Astrocyte of the spinal cord (primary cell): ENCODE measurements at places on chromosomes 4 and X.
A peak's percentile ranks its signal among the peaks of the same experiment; 100 is the strongest.

DNA sequence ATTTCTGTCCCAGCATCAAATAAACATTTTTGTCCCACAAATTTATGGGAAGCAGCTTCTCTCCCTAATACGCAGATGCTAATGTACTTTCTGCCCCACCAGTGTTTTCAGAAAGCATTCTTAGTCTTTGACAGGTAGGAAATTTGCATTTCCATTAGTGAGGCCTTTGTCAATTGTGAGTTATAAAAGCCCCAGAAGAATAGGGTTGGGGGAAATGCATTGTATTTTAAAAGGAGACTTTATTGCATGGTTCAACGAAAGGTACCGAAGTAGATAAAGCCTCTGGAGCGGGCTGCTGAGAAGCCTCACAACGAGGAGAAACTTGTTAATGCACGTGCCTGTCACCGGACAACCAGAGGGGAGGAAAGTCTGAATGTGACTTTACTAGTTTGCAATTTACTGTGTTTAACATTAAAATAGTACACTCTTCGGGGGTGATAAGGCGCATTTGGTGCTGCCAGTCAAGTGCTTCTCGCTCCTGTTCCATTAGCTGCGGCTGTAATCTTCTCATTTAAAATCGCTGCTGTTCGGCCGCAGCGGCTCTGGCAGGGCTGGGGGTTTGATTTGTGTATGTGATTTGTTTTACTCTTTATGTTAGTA lies 63.4 kb downstream of the DCTD start:
- no peak for DNase-seq

DNA sequence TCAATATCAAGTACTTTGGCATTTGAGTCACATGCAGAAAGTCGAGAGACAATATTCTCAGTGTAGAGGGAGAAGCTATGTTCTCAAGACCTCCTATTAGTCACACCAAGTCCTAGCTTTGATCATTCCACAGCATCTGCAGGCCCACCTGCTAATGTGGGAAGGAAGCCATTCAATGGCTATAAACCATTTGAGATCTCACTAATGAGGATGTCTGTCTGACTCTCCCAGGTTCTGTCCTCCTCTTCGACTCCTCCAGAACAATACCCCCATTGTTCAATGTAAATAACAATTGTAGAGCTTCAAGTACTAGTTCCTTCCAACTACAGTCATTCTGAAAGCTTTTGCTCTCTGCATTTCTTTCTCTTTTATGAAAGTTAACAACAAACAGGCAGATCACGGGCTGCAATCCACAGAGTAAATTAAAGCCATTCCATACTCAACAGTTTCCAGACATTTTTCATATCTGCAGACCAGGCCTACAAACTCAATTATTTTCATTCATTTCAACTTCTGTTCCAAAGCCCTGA lies 140.2 kb upstream of the EDNRA start:
- DNase-seq = peak; percentile 81

DNA sequence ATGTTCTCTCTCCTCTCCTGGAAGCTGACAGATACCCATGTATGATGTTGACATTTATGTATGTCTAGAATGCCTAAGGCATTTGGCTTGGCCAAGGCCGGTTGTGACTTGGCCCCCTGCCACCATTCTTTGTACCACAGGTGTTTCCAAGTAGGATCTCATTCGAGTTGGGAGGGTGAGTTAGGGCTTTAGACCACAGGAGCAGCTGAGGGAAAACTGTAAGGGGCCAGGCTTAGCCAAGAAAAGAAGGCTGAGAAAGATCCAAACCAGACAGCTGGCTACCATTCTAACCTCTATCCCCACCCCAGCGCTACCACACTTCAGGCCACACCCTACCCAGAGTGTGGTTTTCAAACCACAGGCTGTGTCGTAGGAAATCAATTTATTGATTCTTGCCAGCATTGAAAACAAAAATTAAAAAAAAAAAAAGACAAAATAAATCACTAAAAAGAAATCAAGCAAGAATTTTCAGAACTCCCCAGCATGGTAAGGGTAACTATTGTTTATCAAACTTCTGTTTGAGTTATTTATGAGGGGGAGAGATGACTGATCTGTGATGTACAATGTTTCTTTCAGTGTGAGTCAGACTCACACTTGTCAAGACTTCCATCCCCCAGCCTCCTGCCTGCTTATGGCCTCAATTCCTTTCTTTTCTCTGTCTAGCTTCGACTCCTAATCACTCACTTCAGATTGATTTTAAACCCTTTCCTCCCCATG lies 9.9 kb downstream of the TMSB4X start:
- peak; percentile 80 for DNase-seq

GRCh38 chr4:55866290-55866907 lies 13.0 kb downstream of the EXOC1 start:
- peak; percentile 95 for DNase-seq

DNA sequence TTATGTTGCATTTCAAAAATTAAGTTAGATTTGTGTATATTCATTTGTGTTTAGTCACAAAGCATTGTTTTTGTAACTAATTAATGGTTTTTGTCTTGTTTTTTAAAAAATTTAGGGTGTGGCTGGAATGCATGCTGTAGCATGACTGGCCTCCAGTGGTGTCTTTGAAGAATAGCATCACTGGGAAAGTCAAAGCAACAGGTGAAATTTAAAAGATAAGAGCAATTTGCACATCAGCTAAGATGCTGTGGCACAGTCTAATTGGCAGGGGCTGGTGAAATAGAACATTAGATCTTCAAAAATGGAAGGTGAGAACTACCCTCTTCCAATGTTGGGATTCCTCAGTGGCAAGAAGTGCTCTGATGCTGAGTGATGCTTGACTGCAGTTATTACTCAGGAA lies 45.3 kb downstream of the ANK2 start:
- DNase-seq = peak; percentile 40

GRCh38 chrX:40922307-40922706 lies 162.9 kb upstream of the USP9X start:
- DNase-seq = peak; percentile 60

GRCh38 chrX:32687379-32687778 lies 524.0 kb downstream of the DMD start:
- DNase-seq = no peak
